Activated CD8-positive, alpha-beta T cell treated with anti-CD3 and anti-CD28 coated beads, Interleukin-2, amount 10 ng/mL, durations not matched to agents 7 days and 5 days (primary cell): ENCODE measurements at places on chromosomes 13 and 19.

DNA sequence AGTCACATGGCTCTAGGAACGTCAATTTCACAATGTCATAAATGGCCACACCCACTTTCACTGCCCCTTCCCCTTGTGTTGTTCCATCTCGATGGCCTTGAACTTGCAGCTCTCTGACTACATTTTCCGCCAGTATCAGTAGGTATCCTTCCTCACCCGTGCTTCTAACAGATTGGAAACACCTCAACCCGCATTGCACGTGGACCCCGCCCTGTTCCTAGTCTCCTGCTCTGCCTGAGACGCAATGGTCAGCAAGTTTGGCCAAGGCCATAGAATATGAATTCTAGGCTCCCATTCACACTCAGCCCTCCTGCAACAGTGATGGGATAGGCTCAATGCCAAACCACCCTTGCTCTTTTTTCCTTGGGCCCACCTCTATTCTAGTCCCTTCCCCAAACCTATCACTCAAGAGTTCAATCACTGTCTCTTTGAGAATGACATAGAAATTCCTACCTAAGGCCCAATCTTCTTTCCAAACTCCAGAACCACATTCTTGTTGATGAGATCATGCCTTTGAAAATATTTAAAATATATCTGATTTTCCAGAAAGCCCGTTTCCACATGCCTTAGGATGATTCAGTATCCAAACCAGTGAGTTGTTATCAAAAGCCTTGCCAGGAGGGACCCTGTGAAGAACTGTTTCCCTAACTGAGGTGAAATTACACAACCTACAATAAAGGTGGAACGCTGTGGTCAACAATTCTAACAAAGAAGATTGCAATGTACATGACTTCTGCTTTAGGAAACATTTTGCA, 334.6 kb downstream of the MYO16 start:
- no peak for DNase-seq

- DNase-seq: no peak
Measured at GRCh38 chr13:113915012-113915763, 51.3 kb upstream of the GAS6 start.

- peak; percentile 96 for DNase-seq
Measured at GRCh38 chr19:18294467-18294864, 13.0 kb upstream of the JUND start.

DNA sequence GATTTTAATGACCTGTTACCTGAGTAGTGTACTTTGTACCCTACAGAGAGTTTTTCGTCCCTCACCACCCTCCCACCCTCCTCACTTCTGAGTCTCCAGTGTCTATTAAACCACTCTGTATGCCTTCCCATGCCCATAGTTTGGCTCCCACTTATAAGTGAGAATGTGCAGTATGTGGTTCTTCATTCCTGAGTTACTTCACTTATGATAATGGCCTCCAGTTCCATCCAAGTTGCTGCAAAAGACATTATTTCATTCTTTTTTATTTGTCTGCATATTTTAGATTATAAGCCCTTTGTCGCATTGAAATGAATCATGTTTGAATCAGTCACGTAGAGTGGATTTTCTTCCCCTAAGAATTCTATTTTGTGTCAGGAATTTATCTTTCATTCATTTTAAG, 12.2 kb upstream of the HTR2A start:
- DNase-seq: no peak

- DNase-seq: peak; percentile 49
Measured at GRCh38 chr19:53908106-53908934, 758 bp upstream of the CACNG7 start.

- DNase-seq: no peak
Measured at GRCh38 chr13:59340581-59340980, 823.1 kb downstream of the DIAPH3 start.

GRCh38 chr13:78659732-78660494, 958 bp upstream of the OBI1 start:
- peak; percentile 35 for DNase-seq

DNA sequence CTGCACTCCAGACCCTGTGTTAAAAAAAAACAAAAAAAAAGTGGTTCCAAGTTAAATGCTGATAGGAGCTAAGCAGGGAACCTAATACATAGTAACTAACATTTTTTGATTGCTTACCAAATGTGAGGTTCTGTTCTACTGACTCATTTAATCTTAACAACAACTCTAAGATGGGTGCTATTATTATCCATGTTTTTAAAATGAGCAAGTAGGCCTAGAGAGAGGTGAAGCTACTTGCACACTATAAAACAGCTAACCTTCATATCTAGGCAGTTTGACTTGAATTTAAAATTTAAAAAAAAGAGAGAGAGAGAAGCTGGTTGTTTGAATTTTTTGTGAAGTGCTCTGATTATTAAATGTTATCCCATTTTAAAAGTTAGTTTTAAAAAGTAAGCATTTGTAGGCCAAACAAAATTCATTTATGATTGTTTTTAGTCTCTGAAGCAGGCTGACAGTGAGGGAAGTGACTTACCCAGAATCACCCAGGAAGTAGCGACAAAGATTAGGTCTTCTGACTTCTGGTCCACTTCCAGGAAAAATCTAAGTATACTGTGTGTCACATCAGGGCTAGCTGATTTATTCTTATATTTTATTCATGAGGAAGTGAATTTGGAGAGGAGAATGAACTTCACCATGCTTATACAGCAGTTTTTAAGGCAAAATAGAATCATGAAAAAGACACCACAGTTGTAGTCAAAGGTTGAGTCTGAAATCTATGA, 2.4 kb downstream of the SIGLECL1 start:
- DNase-seq: no peak

- DNase-seq: no peak
Measured at GRCh38 chr19:49971991-49972411, 11.0 kb upstream of the SIGLEC11 start.

GRCh38 chr13:92609376-92609775, 617.2 kb upstream of the GPC6 start:
- DNase-seq: no peak

GRCh38 chr19:23305555-23305954, 55.4 kb upstream of the ZNF724 start:
- no peak for DNase-seq

- no peak for DNase-seq
Measured at GRCh38 chr19:45275370-45275971, 24.4 kb downstream of the MARK4 start.

- no peak for DNase-seq
Measured at GRCh38 chr19:38133319-38133718, 90.7 kb downstream of the DPF1 start.

- DNase-seq: no peak
Measured at GRCh38 chr19:12484011-12484370, 625 bp downstream of the ZNF709 start.

DNA sequence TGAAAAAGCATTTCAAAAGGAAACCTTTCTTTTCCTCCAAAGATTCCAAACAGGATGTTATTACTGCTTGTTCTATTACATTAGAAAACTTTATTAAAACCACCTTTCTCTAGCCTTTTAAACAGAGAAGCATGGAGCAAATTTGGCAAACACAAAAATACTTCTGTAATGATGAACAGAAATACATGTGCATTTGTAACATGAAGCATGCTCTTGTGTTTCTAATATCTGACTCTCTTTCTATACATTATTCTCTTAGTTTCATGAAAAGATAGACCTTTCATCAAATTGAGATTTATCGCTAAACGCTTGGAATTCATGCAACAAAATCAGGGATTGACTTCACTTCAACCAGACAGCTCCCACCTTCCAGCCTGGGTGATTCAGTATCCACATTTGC, 152.8 kb upstream of the IRS2 start:
- no peak for DNase-seq

GRCh38 chr13:113764793-113765563, 6.0 kb downstream of the TMEM255B start:
- DNase-seq: no peak

GRCh38 chr13:65540175-65540574, 1690.0 kb downstream of the PCDH9 start:
- DNase-seq: no peak

- DNase-seq: no peak
Measured at GRCh38 chr13:113483504-113484293, 6.8 kb downstream of the DCUN1D2 start.

DNA sequence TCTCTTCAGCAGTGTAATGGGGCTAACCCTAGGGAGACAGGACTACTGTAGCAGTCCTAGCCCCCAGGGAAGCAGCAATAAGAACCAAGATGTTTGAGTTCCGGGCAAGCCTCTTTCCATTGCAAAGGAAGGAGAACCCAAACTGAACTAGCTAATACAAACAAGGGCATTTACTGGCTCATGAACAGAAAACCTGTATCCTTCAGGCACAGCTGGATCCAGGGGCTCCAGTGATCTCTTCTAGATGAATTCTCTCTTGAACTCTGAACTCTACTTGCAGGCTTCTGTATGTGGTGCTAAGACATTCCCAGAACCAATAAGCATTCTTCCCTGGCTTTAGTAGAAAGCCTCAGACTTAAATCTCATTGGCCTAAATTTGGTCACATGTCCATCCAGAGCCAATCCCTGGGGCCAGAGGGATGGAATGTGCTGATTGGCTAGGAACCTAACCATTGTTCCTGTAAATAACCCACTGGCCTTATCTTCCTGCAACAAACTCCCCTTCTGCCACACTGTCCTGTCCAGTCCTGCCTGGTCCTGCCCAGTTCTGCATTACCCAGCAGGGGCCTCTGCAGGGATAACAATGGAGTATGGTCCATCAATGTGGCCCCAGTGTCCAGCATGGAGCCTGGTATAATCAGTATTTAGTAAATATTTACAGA, 3.9 kb upstream of the PODNL1 start:
- no peak for DNase-seq

GRCh38 chr19:2517881-2518601, 42.1 kb downstream of the GADD45B start:
- DNase-seq: no peak

DNA sequence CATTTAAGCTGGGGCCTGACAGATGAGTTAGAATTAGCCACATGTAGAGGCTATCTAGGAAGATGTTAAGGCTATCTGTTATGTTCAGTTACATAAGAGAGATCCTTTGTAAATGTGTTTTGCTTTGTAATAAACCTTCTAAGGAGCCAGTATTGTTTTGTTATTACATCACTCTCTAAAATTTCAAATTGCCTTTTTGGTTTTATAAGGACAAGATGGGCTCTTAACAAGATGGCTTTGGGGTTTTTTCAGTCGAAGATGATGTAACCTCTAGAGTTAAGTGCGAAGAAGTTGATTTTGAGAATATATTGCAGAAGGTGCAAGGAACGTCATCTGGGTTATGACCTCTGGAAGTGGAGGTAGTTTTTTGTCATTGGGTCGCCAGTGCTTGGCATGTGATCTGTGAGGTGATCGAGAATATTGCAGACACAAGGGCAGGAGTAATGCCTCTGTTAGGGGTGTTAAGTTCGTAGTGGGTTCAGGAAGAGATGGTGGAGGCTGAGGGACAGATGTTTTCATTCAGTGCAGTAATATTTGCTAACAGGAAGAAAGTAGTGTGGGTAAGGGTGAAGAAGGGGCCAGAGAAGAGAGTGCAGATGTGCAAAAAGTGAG, 12.7 kb downstream of the LSM14A start:
- DNase-seq: no peak

- no peak for DNase-seq
Measured at GRCh38 chr19:46724468-46724867, 7.6 kb upstream of the PRKD2 start.

GRCh38 chr13:24788538-24788937, 24.6 kb downstream of the RNF17 start:
- DNase-seq: no peak

DNA sequence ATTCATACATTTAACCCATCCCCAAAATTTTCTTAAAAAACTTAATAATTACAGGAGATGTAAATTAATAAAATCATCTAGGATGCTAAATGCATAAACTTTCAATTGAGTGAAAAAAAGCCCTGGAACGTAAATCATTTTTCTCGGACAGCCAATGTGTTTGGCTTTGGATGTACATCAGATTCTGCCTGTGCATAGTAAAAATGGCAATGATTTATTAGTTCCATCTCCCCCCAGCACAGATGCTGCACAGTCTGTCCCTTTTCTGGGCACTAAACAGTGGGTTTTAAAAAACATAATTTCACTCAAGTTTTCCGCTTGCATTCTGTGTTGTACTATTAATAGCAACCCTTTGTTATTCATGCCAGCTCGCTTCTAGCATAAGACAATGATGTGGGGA, 147.7 kb downstream of the TM9SF2 start:
- DNase-seq: no peak

GRCh38 chr13:36769126-36769525, 49.9 kb upstream of the RFXAP start:
- DNase-seq: no peak

DNA sequence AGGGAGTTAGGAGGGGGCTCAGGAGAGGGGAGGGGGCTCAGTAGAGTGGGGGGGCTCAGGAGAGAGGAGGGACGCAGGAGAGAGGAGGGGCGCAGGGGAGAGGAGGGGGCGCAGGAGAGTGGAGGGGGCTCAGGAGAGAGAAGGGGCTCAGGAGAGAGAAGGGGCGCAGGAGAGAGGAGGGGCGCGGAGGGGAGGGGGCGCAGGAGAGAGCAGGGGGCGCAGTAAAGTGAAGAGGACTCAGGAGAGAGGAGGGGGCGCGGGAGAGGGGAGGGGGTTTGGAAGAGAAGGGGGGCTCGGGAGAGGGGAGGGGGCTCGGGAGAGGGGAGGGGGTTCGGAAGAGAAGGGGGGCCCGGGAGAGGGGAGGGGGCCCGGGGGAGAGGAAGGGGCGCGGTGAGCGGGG, 700 bp downstream of the MADCAM1 start:
- DNase-seq: no peak
